ENCODE measurements at places on chromosomes 2 and 18.

- DNase-seq, result no peak
Measured at GRCh38 chr18:23144640-23145039, 9.4 kb downstream of the CABLES1 start.

GRCh38 chr18:27206411-27206810 is 21.3 kb upstream of the CHST9 start:
- no peak for DNase-seq

- DNase-seq, result no peak
Measured at GRCh38 chr2:234747032-234747431, 204.8 kb upstream of the SH3BP4 start.

GRCh38 chr2:58010599-58010998 is 36.0 kb upstream of the VRK2 start:
- no peak for DNase-seq

- DNase-seq, result no peak
Measured at GRCh38 chr18:50679056-50679455, 119.2 kb downstream of the MAPK4 start.

GRCh38 chr2:78989051-78989450 is 36.5 kb upstream of the REG3G start:
- no peak for DNase-seq

DNA sequence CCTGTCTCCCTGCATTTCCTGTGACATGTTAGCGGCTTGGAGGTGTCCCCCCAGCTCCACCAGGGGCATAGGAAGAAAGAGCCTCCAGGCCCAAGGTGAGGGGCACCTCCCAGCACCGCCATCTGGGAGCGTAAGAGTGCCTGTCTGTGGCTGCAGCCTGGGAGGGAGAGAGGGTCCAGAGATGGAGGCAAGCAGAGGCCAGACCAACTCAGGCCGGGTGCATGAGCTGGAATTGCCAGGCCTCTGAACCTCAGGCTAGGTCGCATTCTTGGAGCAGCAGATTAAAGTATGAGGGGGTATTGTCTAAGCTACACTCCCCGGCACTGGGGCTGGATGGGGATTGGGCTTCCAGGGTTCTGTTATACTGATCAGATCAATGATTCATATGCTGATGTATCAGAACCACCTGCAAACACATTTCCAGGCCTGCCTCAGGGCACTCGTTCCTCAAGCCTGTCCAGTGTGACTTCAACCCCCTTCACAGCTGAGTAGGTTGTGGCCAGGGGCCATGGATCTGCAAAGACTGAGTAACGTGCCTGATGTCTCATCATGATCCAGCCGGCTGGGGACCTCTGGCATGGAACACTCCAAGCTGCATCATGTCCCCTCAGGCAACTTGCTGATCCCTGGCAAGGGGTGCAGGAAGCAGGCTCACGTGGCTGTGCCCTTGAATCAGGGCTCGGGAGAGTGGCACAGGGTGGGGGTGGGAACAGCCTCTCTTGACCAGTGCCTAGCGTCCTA is 73.2 kb downstream of the HS1BP3 start:
- no peak for DNase-seq

DNA sequence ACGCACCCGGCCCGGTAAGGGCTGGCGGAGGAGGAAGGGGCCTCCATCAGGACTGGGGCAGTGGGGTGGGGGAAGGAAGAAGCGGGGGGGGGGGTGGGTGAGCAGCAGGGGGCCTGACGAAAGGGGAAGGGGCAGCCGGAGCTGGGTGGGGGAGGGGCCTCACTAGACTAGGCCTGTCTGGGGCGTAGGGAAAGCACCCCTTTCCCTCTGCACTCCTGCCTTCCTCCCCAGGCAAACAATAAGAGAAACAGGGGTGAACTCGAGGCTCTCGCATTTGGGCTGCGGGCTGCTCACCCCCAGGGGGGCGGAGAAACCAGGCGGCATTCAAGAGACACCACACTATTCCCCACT is 82.7 kb upstream of the POMC start:
- DNase-seq, result no peak

GRCh38 chr2:114610677-114611076 is 168.2 kb downstream of the DPP10 start:
- DNase-seq, result no peak

DNA sequence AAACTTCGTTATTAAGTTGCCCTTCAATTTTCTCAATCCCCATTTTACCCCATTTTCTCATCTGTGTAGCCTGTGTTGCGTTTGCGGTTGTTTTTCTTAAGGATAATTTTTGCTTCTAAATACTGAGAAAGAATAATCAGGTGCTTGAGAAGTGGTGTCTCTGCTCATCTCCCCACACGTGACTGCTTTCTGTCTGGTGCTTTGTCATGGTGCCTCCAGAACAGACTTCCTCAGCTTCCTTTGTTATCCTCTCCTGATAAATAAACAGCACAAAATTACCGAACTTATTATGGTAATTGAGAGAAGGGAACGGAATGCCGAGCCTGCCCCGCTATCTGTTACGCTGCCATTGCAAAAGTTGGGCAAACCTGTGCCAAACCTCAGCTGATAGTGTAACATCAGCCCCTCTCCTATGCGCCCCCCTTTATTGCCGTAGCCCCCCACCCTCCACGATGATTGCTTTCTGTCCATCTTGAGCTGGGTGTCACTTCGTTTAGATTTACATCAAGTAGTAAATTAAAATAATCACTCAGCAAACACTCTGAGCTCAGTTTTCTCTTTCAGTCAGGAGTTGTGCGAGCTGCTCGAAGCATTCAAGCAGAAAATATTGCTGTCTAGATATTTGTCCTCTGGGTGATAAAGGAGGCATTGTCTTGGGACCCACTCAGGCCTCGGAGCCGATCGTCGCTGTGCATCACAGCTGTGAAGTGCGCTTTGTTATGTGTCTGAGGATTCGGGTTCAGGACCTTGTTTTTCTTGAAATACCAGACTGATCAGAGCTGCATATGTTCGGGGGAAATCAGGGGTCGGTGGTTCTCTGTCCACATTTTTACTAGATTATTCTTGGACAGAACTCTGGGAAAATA is 1008.5 kb upstream of the FANCL start:
- no peak for DNase-seq

Measured in activated CD8-positive, alpha-beta memory T cell treated with anti-CD3 and anti-CD28 coated beads for 4 hours (primary cell).